ENCODE measurements at places on chromosomes 13 and 19. TPM values are rescaled to one million over a fixed set of nuclear protein-coding genes. Genes with fewer than 3 reads are reported as not detected.

Gene SLC17A7
- polyA plus RNA-seq, result 1.0 TPM

Gene SMIM7
- 54.5 TPM for polyA plus RNA-seq

Gene DIRAS1
- polyA plus RNA-seq, result 1.9 TPM

Gene FUT2
- polyA plus RNA-seq, result 0.90 TPM

Gene ATXN8OS
- polyA plus RNA-seq, result 0.23 TPM

Gene ZIC5
- polyA plus RNA-seq, result not detected

Gene MYH14
- 36.5 TPM for polyA plus RNA-seq

DNA sequence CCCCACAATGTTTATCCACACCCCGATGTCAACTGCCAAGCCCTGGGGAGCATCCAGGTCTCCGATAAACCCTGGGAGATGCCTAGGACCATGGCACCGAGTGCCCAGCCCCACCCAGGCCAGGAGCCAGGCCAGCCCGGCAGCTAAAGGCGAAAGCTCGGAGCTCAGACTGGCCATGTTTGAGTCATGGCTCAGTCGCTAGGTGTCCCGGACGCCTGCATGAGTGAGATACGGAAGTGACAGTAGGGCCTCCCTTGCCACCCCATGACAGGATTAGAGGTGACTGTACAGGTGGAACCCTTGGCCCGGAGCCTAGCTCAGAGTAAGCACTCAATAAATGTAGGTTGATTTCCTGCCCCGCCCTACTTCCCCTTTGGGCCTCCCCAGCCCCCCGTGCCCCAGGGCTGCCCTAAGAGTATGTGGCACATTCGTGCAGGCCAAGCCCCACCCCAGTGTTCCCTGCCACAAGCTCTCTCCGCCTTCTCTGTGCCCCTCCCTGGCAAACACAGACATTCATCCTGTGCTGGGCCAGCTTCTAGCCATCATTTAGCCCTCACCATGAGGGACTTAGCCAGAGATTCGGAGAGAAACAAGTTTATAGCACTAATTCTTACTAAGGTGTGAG is 5.8 kb upstream of the TPM4 start:
- no peak for DNase-seq

- DNase-seq, result no peak
These were observed 22.6 kb downstream of the CARS2 start for GRCh38 chr13:110683203-110683883.

DNA sequence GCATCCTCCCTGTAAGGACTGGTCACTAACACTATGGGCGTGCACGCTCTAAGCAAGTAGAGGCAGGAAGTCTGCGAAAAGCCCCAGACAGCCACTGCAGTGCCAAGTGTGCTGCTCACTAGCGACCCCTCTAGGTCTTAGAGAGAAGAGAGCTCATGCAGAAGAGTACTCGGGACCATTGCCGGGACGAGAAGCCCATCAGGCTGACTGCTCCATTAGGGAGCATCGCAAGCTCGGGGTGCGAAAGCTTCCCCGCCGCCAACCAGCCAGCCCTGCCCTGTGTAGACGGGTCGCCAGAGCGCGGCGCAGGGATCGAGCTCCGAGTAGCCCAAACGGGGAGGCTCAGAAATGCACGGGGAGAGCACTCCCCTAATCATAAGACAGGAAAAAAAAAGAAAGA is 16.6 kb downstream of the POU4F1 start:
- DNase-seq, result no peak

DNA sequence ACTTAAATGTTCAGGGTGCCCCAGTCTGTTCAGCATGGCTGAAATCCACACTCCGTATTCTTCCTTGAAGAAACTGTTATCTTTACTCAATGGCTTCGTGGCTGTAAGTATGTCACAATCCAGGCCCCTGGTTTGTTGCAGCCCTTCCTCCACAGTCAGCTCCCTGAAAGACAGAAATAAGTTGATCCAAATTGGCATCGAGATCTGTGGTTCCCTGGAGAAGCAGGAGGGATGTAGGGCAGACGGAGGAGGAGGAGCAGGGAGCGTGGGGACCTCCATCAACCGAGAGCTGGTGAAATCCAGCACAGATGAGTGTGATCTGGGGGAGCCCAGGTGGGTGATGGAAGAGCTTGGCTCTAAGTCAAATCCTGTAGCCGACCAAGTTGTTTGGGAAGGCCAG is 304 bp downstream of the TSPAN16 start:
- peak; percentile 57 for DNase-seq

DNA sequence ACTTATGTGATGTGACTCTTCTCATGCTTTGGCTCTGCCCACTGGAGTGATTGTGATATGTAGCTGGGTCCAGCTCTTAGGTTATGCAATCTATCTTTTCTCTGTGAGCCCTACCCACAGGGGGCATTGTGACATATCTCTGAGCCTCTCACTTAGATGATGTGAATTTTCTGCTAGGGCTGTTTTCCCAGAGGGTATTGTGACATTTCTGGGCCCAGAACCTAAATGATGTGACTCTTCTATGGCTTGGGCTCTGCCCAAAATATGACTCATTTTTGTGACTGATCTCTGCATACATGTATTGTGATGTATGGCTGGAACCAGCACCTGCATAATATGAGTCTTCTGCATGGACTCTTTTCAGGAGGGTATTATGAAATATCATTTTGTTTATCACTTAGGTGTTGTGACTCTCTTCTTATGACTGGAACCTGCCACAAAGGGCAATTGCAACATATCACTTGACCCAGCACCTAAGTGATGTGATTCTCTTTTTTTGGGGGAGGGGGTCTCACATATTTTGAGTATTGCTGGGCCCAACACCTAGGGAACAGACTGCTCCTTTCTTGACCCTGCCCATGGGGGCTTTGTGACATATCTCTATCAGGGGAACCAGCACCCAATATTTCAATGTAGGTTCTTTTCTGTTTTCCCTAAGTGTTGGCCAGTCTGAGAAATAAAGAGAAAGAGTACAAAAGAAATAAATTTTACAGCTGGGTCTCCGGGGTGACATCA is 12.1 kb upstream of the ZNF254 start:
- DNase-seq, result no peak

GRCh38 chr19:45922281-45922680 is 7.7 kb upstream of the NANOS2 start:
- DNase-seq, result no peak

DNA sequence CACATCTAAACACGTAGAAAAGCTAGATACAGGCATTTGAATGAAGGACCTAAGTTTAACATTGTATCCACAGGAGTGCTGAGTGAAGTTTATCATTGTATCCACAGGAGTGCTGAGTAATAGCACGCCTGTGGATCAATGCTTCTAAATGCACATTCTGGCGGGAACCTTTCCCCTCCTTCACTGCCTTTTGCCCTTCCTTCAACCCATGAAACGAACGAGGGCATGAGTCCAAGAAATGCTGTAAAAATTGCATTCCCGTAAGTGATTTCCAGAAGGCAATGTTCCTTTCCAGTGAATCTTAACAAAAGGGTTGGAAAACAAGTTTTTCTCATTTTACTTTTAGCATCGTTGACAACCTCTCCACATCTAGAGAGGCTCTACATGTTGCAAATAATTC is 88.1 kb downstream of the ZDHHC20 start:
- DNase-seq, result peak; percentile 10

GRCh38 chr19:39474139-39474620 is 6.5 kb upstream of the TIMM50 start:
- DNase-seq, result peak; percentile 56

- no peak for DNase-seq
These were observed 1819.5 kb downstream of the SLITRK5 start for GRCh38 chr13:89490661-89491060.

DNA sequence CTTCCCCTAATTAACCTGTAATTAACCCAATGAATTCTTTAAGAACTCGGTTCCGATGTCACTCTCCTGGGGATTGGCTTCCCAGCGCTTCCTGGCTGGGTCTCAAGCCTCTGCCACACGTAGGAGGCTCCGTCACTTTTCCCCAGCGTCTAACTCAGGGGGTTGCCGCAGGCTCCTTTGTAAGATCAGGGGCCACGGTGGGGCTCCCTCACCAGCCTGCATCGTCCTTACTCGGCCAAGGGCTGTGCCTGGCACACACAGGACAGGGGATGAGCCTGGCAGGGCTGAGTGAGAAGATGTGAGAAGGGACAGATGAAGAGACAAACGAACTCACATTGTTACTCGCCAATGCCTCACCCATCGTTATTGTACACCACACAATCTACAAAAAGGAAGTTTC is 20.9 kb upstream of the ATP11A start:
- DNase-seq, result no peak

GRCh38 chr13:46345398-46345797 is 41.7 kb downstream of the RUBCNL start:
- DNase-seq, result peak; percentile 54

DNA sequence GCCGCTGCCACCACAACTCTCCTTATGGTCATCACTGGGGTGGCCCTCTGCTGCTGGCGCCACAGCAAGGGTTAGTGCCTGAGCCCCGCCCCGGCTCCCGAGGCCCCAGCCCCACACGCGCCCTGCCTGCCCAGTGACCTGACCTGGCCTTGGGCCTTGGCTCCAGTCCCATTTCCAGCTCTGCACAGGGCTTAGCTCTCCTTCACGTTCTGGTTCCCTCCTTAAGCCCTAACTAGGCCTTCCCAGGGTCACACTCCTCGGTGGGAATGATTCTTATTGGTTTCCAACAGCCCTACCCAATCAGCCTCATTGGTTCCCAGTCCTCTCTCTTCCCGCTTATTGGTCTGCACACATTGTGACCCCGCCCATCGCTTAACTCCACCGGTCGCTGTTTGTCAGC is 5.8 kb downstream of the KIRREL2 start:
- DNase-seq, result no peak

GRCh38 chr13:110853235-110853721 is 61.6 kb downstream of the ANKRD10 start:
- peak; percentile 31 for DNase-seq

DNA sequence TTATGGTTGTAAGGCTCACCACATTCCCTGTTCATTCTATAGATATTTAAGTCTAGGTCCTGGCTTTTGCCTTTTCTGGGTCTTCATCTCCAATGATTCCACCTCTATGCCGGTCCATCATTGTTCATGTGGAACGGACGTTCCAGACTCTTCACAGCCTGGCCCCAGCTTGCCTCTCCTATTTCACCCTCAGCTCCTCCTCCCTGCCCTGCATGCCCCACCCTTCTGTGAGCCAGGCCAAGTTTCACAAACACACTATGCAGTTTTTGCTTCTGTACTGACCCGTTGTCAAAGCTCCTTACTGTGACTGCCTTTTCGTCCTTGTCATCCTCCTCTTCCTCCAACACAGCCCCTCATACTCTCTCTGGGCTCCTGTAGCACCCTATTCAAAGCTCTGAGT is 31.3 kb downstream of the TEX26 start:
- peak; percentile 30 for DNase-seq

DNA sequence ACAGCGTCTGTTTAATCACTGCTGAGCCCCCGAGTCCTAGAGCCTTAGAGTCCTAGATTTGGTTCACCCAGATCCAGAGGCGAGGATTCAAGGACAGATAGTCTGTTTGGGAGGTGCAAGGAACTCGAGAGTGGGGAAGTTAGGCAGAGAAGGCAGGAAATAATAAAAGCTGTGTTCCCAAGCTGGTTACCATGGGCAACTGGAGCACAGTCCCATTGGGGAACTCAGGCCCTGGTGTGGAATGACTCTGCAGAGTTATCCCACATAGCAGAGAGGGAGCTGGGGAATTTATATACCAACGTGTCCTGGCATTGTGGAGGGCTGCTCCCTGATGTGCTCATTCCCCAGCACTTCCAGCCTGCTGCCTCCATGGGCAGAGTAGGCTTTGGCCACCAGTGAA is 9.7 kb downstream of the IGSF23 start:
- peak; percentile 42 for DNase-seq

DNA sequence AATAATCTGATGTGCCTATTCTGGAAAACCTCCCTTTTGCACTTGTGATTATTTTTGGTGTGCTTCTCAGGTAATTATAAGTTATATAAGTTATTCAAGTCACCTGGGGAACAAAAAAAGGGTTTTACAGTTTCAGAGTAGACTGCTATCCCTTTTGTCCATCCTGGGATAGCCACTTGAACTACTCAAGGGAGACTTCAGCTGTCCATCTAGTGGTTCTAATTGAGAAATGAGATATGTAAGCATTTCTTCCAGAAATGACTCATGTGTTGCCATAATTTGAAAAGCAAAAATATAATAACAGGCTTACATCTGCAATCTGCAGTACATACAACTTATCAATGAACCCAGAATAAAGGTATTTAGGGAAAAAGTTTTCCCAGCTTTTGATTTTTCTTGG is 20.4 kb downstream of the UBL3 start:
- DNase-seq, result no peak

- no peak for DNase-seq
These were observed 4.9 kb downstream of the SLAIN1 start for GRCh38 chr13:77702366-77702765.

DNA sequence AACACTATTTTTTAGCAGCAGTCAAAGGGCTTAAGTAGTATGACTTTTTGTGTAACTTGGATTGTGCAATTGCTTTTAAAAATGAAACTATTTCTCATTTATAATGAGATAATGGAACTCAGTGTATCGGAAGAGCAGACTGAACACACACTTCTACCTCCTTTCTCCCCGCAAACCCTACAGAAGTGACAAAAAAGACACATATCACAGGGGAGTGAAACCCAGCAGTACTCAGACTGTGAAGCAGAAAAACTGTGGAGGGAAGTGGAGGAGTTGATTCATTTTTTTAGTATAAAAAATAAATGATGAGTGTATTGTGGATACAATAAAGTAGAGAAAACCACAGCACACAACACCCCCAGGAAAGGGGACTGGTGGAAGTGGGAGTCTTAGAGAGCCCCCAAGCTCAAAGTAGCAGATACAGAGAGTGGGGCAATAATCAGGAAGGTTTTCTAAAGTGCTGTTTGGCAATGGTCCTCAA is 9.7 kb downstream of the LPAR6 start:
- peak; percentile 14 for DNase-seq

GRCh38 chr19:5191091-5191490 is 149.5 kb downstream of the PTPRS start:
- DNase-seq, result no peak

GRCh38 chr19:52638601-52639000 is 446 bp upstream of the ZNF83 start:
- DNase-seq, result no peak

- DNase-seq, result no peak
These were observed 81.8 kb downstream of the GGACT start for GRCh38 chr13:100506600-100507422.

DNA sequence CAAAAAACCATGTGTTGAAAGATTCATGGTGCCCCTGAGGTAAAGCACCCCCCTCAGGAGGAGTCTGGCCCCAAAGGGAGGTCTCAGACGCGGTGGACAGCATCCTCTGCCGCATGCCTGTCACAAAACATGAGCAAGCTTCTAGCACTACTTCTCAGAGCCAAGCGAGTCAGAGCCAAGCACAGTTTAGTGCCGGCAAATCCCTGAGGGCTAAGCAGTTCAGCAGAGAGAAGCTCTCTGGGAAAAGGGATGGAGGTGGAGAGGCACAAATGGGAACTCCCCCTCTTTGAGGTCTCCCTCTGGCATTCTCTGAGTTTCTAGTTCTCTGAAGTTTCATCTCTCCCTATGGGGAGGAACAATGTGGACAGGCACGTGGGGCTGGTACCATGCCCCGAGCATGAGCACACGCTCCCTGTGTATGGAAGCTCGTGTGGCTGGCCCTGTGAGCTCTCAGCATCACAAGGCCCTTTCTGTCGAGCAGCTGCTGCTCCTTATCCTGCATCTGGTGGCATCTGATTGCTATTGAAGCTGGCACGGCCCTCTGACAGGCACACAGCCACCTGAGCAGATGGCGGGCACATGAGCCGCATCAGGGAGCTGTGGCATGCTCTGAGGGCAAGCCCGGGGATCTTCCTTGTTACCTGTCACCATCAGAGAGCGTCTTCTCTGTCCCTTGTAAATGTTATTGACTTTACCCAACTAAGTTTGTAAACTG is 325.1 kb downstream of the SLC7A1 start:
- DNase-seq, result no peak

Data from muscle of back (tissue), 13 donors.